Activated T-helper 9 cell treated with anti-CD3 and anti-CD28 coated beads, Interleukin-2, amount 50 U/mL, for 16 hours (primary cell): ENCODE measurements at places on chromosomes 4 and X.

DNA sequence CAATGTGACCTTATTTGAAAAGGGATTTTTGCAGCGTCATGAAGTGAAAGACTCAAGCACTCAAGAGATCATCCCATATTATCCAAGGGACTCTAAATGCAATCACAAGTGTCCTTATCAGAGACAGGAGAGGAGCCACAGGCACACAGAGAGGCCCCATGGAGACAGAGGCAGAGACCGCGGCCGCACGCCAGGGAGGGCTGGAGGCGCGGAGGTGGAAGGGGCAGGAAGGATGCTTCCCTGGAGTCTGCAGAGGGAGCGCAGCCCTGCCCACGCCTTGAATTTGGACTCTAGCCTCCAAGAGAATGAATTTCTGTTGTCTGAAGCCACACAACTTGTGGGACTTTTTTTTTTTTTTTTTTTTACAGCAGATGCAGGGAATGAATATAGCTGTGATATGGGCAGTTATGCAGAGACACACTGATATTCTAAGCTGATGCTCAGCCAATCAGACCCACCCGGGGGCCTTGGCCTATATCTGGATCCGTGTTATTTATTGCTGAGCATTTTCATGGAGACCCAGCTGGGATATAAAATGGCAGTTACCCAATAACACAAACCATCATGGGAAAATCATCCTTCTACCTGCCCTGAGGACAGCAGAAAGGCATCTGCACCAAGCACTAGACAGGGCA lies 244.8 kb upstream of the PSAPL1 start:
- no peak for DNase-seq

GRCh38 chrX:22378296-22378695 lies 105.6 kb downstream of the CBLL2 start:
- DNase-seq: no peak

DNA sequence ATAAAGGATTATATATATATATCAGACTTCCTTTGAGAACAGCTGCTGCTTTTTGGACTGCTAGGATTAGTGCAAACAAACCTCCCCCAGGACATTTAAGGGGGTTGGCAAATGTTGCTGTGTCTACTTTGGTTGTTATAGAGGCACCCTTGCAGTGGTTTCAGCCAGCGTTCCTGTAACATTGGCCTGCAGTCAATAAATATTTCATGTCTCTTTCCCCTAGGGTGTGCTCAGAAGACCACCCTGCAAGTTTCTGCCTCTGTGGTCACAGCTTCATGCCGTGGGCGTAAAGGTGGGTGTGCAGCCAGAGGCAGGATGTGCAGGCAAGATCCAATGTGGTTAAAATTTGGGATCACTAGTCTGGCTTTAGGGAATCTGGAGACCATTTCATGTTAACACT lies 28.9 kb downstream of the FGF5 start:
- DNase-seq: no peak

DNA sequence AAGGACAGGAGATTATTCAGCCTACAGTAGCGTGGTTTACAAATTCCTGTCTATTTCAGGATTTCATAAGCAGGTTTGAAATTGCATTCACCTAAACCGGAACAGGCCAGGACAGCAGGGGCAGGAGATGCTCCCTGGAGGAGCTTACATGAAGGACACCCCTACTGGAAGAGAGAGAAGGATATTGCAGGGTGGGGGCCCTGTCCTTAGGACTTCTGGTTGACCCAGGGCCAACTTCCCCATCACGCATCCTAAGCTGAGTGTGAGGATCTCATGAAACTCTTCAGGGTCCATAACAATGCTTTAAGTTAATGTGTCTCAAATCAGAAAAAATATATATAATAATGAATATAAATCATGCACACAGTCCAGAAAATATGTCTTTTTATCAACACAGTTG lies 6.4 kb upstream of the DHRSX start:
- no peak for DNase-seq

DNA sequence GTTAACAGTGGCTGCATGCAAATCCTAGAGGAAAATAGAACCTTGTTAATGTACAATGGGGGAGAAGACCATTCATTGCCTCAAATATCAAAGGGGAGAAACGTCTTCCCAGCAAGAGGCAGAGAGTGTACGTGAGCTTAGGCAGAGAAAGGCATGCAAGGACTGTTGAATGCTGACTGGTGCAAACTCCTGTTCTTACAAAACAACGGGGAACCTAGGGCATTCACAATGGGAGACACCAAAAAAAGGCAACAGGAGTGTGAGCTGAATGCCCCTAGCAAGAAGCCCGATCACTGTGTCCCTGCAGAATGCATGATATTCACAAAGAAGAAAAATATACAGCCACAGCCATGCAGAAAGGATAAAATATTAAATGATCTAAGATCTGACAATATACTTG lies 184.9 kb downstream of the NSUN7 start:
- DNase-seq: no peak

DNA sequence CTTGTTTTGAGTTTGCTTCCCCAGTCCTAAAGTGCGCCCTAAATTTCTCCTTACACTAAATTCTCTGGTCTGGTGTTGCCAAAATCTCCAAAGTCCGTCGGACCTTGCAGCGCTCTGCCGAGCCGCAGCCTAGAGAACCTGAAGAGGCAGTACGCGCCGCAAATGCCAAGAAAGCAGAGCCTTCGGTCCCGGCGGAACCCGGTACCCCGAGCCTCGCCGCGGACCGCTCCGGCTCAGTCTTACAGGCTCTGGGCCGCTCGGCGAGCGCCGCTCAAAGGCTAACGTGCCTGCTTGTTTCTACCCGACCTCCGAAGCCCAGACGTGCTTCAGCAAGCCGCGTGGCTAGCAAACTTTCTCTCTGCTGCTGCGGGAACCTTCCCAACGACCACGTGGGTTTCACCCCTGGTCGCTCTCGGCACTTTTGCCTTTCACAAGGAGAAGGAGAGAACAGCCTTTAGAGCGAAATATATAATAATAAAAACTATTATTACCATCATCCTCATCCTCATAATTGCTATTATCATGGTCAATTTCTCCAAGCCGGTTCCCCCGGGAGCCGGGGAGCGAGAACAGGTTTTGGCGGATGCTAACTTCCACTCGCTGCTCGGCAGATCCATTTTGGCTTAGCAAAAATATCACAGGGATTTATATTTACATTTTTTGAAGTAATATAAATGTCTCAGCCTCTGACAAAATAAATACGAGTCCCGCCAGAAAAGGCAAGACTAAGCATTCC lies 2.2 kb upstream of the HTR2C start:
- DNase-seq: no peak

GRCh38 chr4:144663834-144664475 lies 18.0 kb downstream of the HHIP start:
- no peak for DNase-seq

DNA sequence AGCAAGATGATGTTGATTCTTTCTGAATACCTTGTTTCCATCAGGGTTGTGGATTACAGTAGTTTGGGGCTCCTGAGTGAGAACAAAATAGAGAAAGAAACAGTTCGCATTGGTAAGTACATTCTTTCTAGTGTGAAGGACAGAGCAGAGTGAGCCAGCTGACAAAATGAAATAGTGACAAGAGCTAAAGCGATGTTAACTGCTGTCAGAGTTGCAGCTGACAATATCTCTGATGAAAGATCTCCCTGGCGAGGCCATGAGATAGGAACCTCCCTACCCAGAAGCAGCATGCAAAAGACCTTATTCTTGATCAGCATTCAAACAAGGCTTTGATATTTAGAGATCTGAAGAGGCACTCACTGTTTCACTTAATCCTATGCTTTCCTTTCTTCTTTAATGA lies 258.6 kb downstream of the CAMK2D start:
- DNase-seq: no peak
